ENCODE measurements at places on chromosomes 12 and 14.

- DNase-seq: no peak
These were observed 429.7 kb downstream of the C12orf50 start for GRCh38 chr12:87599459-87599858.

DNA sequence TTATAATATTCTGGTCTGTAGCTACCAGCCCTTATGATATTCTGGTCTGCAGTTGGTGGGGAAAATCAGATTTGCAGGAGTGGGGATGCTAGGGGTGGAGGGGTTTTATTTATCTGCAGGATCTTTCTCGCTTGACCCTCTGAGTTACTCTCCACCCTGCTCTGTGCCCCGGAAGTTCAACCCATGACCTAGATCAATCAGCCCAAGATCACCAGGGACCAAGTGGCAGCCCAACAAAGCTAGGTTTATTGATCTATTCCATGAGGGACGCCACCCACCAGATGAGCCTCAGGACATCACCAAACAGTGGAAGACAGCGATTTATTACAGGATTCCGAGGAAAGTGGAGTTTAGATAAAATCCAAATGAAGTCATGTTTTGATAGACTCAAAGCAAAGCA lies 25.8 kb upstream of the C12orf76 start:
- no peak for DNase-seq

DNA sequence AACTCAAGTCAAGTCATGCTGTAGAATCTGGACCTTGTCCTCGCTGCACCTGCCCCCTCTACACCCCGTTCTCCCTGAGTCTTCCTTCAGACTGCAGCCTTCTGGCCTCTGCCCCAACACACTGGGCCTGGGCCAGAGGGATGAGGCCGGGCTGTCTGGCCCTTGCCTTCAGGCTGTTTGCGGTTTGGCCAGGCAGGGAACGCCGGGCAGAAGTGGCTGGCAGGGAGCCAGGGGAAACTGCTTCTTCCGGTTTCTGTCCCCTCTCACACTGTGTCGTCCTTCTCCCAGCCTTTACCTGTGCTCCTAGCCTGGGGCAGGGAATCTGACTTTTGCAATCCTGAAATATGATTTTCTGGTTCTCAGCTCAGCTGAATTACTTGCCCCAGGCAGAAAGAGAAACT lies 13.5 kb downstream of the DGLUCY start:
- no peak for DNase-seq

GRCh38 chr14:103206023-103206481 lies 82.8 kb downstream of the TNFAIP2 start:
- no peak for DNase-seq

- no peak for DNase-seq
These were observed 215.7 kb upstream of the CRY1 start for GRCh38 chr12:107309020-107309419.

- no peak for DNase-seq
These were observed 110.2 kb downstream of the PLXNC1 start for GRCh38 chr12:94258593-94258992.

DNA sequence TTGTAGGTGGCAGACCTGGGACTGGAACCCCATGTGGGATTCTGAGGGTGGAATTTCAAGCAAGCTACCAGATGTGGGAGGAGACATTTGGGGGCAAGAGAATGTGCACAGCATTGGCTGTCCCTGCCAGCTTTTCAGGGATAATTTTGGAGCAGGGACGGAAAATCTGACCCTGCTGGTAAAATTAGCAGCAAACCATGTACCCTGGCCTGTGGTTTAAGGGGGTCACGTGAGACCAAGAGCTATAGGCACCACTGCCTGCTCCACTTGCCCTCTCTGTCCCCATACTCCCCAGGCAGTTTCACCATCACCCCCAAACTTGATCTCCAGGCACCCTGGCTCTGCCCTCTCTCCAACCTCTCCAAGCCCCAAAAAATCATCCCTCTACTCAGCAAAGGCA lies 13.5 kb upstream of the ZDHHC22 start:
- DNase-seq: no peak

DNA sequence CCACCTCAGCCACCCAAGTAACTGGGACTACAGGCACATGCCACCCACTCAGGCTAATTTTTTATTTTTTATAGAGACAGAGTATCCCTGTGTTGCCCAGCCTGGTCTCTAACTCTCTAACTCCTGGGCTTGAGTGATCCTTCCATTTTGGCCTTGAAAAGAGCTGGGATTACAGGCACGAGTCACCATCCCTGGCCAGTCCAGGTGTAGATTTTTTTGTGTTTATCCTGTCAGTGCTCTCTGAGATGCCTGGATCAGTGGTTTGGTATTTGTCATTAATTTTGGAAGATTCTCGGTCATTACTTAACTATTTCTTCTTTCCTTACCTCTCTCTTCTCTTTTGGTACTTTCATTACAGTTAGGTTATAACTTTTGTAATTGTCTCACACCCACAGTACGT lies 5.3 kb upstream of the HIF1A start:
- DNase-seq: no peak

GRCh38 chr14:101407328-101407727 lies 154.0 kb upstream of the DIO3 start:
- DNase-seq: no peak

DNA sequence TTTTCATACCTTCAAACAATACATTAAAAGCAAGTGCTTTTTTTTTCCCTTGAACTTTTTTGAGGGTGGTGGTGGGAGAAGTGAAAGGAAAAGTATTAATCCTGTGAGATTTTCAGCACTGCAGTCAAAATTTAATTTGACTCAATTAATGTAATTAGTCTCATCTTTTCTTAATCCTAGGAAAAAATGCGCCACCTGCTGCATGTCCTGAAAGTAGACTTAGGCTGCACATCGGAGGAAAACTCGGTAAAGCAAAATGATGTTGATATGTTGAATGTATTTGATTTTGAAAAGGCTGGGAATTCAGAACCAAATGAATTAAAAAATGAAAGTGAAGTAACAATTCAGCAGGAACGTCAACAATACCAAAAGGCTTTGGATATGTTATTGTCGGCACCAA lies 52.2 kb downstream of the SPATA7 start:
- DNase-seq: no peak

DNA sequence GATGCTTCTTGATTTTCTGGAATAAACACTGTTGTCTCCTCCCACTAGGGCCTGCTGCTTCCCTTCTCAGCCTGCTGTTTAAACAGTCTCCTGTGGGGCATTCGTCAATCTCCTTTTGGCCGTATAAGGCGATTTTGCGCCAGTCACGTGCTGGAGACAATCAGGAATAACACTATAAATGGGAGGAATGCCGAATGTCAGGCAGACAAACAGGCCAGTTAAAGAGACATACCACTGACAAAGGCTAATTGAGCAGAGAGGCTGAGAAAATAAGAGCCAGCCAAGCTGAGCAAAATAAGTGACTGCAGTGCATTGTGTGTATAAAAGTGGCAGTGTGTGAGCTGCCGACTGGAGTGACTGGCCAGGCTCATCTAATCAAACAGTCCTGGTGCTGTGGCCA lies 23.3 kb downstream of the DMAC2L start:
- DNase-seq: peak; percentile 83

DNA sequence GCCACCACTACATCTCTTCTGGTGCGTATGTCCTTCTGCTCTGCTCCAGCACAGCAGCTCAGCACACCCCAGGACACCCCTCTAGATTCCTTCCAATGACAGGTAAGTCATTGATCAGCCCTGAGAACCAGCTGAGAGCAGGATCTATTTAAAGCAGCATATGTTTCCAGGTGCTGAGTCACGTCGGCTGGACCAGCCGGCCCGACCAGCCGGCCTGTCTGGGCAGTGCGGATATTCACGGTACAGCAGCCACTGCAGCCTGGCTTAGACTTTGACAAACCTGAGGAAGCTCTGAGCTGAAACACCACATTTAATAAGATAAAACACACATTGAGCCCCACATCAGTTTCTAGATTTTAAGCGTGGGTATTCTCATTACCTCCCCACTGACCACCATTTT lies 31.8 kb upstream of the RPH3A start:
- DNase-seq: no peak

DNA sequence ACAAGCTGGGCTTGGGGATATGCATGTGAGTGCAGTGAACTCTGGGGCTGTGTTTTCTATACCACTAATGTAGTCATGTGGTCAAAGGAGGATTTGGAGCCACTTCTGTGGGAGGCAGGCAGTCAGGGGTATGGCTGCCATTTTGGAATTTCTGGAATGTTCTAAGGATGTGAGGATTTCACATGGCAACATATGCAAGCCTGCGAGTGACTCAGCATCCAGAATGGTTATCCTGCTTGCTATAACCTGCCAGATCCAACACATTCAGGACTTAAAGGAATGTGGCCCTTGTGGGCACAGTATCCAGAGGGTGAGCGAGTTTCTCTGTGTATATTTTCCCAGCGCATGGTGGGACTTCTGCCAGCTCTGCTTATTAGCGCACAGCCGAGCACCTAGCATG lies 249.2 kb upstream of the PWP1 start:
- DNase-seq: peak; percentile 57

DNA sequence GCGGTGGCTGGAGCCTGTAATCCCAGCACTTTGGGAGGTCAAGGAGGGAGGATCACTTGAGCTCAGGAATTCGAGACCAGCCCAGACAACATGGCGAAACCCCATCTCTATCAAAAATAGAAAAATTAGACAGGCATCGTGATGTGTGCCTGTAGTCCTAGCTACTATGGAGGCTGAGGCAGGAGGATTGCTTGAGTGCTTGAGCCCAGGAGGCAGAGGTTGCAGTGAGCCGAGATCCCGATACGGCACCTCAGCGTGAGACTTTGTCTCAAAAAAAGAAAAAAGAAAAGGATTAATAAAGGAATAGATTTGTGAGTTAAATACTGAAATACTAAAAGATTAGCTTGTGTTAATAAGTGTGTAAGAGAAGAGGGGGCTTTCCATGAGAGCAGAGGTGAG lies 29.4 kb downstream of the RPGRIP1 start:
- DNase-seq: no peak

DNA sequence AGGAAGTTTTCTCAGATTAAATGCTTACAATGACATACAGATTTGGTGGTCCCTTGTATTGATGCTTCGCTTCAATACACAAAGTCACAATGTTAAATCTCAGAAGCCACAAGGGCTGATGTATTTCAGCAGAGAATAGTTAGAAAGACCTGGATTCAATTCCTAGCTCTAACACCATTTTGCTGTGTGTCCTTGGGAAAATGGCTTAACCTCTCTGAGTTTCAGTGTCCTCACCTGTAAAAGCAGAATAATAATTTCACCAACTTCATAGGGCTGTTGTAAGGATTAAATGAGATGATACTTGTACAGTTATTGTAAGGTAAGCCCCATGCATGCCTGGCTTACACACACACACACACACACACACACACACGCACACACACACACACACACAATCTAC lies 30.3 kb downstream of the P2RX7 start:
- DNase-seq: no peak

- DNase-seq: no peak
These were observed 35.0 kb downstream of the PPP2R5C start for GRCh38 chr14:101796479-101796878.

GRCh38 chr12:62738105-62738504 lies 196.8 kb downstream of the PPM1H start:
- DNase-seq: peak; percentile 36

- no peak for DNase-seq
These were observed 738.9 kb upstream of the USP15 start for GRCh38 chr12:61521258-61521657.

- DNase-seq: no peak
These were observed 30.8 kb upstream of the LRP1-AS start for GRCh38 chr12:57178213-57178612.

- DNase-seq: peak; percentile 61
These were observed 1.8 kb downstream of the TBC1D30 start for GRCh38 chr12:64826234-64826633.

DNA sequence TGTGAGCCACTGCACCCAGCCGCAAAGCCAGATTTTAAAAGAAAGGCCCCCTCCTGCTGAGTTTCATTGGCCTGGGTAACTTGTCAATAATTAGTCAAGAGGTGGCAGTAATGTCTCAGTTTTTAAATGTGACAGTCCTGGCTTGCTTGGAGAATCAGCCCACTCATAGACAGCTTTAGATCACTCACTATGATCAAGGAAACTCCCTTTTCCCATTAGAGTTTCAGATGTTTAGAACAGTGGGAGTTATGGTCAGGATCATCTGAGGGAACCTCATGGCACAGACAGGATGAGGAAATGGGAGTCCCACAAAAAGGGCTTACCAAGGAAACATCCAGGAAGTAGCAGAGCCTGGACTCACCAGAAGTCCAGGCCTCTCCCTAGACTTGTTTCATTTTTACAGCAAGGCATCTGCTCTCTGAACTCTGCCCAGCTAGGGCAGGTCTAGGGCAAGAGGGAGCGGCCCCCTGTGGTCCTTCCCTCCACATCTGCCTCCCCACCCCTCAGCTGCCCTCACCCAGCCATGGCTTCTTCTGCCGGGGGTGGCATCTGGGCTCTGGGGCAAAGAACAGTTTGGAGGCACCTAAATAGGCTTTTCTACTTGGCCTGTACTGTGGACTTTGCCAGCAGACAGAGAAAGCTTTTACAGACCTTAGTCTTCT lies 11.2 kb downstream of the BCL2L14 start:
- DNase-seq: peak; percentile 55

- no peak for DNase-seq
These were observed 382.2 kb downstream of the MED13L start for GRCh38 chr12:115895247-115895646.

DNA sequence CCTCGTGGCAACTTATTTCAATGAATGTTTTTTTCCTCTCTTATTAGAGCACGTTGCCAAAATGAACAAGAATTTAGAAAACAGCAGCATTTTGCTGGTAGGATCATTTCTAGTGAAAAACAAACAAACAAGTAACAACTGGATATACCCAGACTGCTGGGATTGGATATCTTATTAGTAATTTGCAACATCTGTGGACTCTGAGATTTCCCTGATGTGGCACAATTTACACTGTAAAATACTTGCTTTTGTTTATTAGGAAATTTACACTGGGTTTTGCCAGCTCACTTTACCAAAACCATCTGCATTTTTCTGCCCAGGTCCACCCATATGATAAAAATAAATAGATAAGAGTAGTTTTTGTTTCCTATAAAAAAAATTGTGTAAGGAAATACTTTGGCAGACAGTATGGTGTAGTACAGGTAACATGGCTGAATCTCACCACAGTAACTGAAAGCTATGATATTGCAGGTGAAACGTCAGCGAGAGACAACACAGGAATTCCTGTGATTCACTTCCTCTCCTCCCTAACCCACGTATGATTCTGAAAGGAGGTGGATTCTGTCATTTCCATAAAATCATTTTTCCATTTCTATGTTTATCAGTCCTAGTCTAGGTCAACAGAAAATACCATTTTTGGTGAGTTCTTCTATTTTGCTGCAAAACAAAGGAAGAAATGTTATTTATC lies 176.2 kb upstream of the NOVA1 start:
- DNase-seq: no peak

All from astrocyte of the spinal cord (primary cell).